ENCODE measurements at places on chromosomes 16 and 17.

GRCh38 chr17:1179818-1180742, at the start of gene ABR:
TSS of gene ABR (minus strand) at chr17:1179981. CDS start at chr17:1179727, 254 bp downstream.
- DNase-seq = no peak

- no peak for DNase-seq
Observed at GRCh38 chr16:83819361-83819760, 11.6 kb downstream of the HSBP1 start.

DNA sequence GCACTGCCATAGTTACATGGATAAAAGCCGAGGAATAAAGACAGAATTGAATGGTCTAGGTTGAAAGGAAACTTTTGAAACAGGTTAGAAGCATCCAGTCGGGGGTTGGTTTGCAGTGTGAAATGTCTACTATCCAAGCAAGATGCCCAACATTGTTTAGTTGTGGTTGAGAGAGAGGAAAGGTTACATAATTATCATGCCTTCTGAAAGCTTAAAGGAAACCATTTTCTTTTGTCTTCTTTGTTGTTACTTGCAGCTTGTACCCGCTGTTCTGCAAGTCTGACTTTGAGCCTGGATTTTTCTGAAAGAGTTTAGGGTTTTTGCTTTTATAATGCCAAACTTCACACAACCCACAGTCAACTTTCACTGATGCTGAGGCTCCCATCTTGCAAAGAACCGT, 167.9 kb downstream of the AXIN2 start:
- no peak for DNase-seq

DNA sequence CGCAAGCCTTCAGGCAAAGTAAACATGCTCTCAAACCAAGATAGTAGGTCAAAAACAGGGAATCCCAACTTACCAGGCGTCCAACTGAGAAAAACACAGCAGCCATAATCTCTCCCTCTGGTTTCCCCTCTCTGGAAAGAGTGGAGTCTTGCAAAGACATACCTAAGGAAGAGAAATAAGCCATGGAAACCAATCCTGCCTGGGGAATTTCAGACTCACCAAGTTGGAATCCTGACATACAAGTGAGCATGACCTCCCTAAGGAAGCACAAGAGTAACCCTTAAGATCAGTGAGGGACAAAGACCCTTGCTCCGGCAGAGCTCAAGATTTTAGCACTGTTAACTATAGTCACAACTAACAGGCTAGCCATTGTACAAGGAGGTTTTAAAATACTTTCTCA, 4.1 kb downstream of the ZNF624 start:
- no peak for DNase-seq

- DNase-seq = no peak
Observed at GRCh38 chr17:41480581-41480980, 370 bp downstream of the KRT35 start.

GRCh38 chr16:57127037-57127763, 34.8 kb downstream of the CPNE2 start:
- no peak for DNase-seq

GRCh38 chr17:7673239-7673638, 14.1 kb downstream of the TP53 start:
- no peak for DNase-seq

DNA sequence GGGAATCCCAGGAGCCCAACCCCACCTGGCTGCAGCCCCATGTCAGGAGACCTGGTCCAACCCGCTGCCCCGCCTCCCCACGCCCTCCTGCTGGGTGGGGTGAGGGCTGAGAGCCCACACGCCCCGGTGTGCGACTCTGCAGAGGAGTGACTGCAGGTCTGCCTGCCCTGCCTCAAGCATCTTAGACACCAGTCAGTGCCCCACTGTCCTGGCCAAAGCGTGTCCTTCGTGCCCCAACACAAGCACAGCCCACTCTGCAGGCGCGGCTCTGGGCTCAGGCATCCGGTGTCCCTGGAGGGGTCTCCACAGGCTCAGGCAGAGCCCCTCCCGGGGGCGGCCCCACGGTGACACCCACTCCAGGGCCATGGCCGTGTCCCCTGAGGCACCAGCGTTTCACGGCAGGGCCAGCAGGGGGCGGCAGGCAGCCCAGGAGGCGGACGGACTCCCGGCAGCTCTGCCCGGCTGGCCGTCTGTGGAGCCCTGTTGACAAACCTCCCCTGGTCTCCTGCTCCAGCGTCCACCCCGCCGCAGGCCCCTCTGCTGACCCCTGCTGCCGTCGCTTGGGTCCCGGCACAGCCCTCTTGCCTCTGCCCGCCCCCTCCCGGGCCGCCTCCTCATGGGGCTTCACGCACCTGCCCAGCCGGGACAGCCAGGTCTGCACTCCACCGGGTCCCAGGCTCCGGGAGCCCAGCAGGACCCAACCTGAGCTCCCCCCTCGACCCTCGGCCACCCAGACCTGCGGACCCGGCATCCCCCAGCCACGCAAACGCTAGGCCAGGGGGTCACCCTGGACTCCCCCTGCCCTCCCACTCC, 8.6 kb upstream of the UBE2I start:
- DNase-seq = peak; percentile 80

GRCh38 chr16:84925773-84926372, 85.5 kb downstream of the ZDHHC7 start:
- DNase-seq = no peak

DNA sequence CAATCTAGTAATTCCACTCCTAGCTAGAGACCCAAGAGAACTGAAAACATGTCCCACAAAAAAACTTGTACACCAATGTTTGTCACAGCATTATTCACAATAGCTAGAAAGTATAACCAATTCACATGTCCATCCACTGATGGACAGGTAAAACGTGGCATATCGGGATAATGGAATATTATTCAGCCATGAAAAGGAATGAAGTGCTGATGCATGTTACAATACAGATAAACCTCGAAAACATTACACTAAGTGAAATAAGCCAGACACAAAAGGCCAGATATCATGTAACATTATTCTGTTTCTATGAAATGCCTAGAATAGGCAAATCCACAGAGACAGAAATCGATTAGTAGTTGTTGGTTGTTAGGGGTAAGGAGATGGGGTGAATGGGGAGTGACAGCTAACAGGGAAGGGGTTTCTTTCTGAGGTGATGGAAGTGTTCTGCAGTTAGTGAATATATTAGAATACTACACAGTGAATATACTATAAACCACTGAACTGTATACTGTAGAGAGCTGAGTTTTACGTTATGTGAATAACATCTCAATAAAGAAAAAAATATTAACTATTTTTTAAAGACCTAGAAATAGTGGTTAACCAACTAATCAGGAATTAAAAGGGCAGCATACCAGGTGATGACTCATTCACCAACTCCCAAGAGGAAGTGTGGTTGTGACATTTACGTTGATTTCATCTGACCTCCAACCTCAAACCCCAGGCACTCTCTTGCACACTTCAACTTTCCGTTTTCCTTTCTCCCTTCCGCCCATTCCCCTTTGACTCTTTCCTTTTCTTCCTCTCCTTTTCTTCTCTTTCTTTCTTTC, 48.6 kb downstream of the GAS7 start:
- DNase-seq = no peak

DNA sequence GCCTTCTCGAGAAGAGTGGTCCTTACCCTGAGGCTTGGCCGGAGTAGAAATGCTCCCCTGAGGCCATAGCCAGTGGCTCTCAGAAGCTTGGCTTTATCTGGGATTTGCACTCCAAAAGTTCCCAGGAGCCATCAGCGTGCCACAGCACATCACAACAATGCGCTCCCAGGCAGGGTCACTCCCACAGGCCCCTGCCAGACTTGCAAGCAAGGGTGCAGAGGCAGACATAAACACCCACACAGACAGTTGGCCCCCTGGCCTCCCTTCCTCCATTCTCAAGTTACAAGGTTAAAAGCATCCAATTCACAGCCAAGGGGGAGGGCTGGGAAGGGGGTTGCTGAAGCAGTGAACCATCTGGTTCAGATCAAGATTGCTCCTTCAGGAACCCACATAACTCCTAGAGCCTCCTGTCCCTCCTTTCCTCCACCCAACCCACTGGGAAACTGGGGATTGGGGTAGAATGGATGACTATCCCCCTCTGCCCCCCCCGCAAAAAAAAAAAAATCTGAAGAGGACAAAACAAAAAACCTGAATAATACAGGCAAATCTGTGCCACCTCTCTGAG, 1.8 kb downstream of the ST3GAL2 start:
- peak; percentile 65 for DNase-seq

GRCh38 chr17:10233161-10233560, 34.8 kb upstream of the GAS7 start:
- DNase-seq = no peak

DNA sequence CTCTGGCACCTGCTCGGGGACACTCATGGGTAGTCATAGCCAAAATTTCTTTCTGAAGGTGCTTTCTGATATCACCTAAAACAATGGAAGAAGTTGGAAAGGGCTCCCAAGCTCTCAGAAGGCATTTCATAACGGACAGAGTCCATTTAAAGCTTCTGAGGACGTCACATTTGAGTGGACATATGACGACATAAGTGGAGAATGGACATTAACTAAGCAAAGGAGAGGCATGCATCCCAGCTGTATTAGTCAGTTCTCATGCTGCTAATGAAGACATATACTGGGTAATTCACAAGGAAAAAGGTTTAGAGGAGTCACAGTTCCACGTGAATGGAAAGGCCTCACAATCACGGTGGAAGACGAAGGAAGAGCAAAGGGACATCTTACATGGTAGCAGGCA, 260.2 kb upstream of the DYNLRB2 start:
- DNase-seq = no peak

All from HuH-7 (cell line).